ENCODE measurements at places on chromosomes 5 and 9.

- DNase-seq, result no peak
These were observed 112.9 kb upstream of the STC2 start for GRCh38 chr5:173441053-173441628.

DNA sequence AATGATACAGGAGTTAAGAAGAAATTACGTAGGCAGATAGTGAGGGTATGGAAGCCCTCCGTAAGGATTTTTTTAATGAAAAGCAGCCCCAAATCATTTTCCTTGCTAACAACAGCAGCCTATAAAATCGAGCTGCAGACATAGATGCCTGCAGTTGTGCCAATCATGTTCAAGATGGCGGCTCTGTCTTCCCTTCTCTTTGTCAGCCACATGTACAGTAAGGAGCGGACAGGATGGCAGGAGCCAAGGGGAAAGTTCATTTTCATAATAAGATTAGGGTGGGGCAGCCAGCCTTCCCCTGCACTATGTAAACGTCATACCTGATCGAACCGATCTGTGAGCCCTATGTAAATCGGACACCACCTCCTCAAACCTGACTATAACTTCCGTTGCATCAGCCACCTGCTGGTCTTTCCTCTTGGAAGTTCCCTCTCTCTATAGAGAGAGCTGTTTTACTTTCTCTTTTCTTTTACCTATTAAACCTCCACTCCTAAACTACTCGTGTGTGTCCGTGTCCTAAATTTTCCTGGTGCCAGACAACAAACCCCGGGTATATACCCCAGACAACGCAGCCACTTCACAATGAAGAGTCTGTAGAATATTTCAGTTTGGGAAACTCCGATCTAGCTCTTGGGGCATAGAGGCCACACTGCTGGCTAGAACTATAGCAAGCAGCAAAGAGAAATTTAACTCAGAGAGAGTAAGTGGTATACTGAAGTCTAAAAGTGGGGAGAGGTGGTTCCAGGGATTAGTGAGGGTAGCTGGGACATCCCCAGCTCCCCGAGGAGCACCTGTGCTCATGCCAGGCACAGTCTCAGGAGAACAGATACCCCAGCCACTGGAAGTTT lies 20.8 kb upstream of the SLC24A2 start:
- no peak for DNase-seq

GRCh38 chr9:133368249-133368881 lies 7.5 kb downstream of the SURF4 start:
- DNase-seq, result peak; percentile 72

DNA sequence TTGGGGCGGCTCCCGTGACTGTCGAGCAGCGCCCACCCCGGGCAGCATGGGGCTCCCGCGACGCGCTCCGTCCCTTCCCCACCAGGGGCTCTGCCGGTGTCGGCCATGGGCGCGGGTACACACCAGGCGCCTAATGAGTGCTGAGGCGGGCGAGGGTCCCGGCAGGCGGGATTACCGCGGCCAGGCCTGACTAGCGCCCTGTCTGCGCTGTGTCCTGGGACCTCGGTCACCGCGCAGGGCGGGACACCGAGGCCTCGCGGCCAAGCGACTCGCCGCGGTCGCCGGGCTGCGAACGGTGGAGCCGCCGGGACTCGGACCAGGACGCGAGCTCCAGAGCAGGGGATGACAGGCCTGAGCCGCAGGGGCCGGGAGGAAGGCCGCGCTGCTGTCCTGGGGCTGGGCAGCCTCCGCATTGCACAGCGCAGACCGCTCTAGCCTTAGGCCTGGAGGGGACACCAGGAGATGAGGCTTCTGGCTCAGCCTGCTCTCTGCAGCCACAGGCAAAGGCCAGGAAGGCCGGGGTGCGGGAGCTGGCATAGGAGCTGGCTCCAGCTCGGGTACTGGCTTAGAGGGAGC lies 14.1 kb downstream of the LCN10 start:
- no peak for DNase-seq

- no peak for DNase-seq
These were observed 188.5 kb upstream of the GRAMD2B start for GRCh38 chr5:126234563-126235195.

GRCh38 chr5:175685701-175686350 lies 28.0 kb downstream of the HRH2 start:
- DNase-seq, result no peak

DNA sequence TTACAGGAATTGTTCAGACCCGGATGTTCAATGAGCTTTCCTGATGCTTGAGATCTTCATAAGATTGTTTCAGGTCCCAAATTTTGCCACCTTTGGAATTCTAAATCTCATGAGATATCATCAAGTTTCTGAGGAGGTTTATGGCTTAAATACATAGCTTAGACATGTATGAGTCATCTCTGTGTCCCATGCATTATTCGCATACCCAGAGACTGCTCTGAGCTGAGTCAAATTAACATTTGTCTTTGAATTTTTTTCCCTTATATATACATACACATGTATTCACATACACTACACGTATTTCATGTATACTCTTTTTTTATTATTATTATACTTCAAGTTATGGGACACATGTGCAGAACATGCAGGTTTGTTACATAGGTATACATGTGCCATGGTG lies 744.6 kb downstream of the BRINP1 start:
- no peak for DNase-seq

GRCh38 chr9:112852741-112853504 lies 37.8 kb downstream of the SLC46A2 start:
- DNase-seq, result no peak

- DNase-seq, result no peak
These were observed 87.4 kb upstream of the CD180 start for GRCh38 chr5:67283988-67284487.

DNA sequence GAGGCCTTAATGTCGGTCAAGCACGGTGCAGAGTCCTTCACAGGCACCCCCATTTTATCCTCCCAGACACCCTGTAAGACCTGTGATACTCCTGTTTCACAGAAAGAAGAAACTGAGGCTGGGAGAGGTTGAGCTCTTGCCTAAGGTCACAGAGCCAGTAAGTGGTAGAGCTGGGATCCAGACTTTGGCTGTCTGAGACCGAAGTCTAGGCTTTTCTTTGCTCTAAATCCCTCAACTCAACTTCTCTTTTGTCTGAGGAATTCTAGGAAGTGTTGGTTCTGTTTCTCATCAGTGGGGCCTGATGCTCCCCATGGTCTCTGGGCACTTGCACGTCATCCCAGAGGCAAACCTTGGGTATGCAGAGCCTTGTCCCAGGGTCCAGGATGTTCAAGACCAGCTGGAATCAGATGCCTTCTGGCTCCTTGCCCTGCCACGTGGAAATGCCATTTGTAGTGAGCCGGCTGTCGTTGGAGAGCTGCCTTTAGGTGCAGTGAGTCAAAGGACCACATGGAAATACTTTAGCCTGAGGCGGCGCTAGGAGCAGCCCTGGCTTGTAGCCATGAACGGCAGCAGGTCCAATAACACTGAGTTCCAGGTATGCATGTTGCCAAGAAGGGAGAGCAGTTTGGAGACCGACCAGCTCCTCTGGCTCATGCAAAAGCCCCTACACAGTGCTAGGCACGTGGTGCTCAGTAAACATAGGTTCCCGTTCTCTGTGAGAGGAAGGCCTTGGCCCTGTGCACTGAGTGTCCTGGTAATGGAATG lies 9.2 kb downstream of the DCANP1 start:
- peak; percentile 62 for DNase-seq

- no peak for DNase-seq
These were observed 364.9 kb downstream of the ARRDC3 start for GRCh38 chr5:91018200-91018599.

DNA sequence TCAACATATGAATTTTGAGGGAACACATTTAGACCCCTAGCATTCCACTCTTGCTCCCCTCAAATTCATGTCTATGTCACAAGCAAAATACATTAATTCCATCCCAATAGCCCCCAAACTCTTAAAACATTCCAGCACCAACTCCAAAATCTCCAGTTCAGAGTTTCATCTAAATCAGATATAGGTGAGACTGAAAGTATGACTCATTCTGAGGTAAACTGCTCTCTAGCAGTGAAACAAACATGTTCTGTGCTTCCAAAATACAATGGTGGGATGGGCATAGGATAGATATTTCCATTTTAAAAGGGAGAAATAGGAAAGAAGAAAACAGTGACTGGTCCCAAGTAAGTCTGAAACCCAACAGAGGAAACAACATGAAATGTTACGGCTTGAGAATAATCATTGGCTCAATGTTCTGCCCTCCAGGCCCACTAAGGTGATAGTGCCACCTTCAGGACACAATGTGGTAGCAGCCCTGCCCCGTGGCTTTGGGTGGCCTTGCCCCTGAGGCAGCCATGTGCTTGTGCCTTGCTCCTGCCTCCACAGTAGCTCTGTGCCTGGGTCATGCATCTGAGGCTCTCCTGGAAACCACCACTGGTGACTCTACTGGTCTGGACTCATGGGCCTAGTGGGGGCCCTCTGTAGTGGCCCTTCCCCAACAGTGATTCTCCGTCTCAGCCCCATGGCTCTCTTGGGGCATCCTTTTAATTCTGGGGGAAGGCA lies 36.4 kb upstream of the IPPK start:
- no peak for DNase-seq

DNA sequence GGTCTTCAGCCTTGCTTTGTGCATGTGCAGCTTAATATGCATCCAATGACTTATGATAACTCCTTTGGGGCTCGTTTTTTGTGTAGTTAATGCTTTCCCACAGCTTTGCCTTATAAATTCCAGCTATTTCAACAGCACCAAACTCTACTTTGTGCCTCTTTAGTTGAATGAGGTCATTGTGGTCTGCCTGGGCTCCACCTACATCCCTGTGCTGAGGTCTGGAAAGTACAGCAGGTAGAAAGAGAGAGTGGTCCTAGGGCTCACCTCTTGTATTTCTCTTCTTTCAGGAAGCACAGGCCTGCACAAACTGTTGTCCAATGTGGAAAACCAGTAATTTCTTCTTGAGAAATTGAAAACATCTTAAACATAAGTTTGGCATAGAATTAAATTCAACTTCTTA lies 167.2 kb downstream of the XRCC4 start:
- DNase-seq, result no peak

DNA sequence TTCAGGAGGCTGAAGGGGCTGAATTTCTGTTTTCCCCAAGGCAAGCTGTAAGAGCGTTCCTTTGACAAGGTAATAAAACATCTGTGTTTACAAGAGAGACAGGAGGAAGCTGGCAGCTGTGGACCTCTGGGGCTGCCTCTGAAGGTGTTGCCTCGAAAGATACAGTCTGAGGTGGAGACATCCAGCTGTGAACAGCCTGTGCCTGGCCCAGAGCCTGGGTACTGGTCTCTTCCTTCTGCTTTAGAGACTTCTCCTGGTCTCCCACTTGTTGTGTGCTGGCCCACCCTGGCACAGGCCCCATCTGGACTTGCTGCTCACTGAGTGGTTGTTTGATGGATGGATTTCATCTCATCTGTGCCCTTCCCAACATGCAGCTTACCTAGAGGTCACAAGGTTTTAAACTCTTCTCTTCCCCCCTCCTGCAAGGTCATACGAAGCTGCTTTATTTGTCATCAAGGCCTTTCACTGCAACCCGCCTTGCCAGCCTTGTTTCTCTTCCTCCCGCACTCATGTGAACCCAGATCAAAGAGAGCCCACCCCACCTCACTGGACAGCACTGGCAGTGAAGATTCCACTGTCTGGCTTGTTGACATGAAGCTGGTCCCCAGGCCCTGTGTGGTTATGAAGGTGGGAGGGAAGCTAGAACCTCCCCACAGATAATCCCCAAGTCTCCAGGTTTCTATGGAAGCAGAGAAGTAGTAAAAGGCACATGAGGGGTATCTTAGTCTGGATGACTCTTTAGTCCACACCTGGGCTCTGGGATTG lies 35.0 kb upstream of the ALDH1B1 start:
- DNase-seq, result no peak

DNA sequence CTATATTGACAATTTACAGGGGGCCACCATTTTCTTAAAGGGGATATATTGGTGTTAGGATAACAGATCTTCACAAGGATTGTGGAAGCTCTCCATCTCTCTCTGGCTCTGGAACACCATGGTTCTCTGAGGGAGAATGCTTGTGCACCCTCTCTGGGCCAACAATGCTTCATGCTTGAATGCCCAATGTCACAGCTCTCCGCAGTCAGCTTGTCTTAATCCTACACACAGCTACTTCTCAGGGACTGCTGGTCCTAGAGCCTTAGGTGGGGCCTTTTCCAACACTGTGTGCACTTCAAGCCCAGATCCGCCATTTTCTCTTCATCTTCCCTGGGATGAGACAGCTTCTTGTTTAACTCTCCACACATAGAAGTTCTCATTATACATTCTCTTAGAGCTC lies 6.9 kb upstream of the PDLIM4 start:
- no peak for DNase-seq

GRCh38 chr9:87119328-87119881 lies 172.1 kb upstream of the GAS1 start:
- no peak for DNase-seq

GRCh38 chr5:178227138-178227659 lies 5.4 kb downstream of the PHYKPL start:
- no peak for DNase-seq

DNA sequence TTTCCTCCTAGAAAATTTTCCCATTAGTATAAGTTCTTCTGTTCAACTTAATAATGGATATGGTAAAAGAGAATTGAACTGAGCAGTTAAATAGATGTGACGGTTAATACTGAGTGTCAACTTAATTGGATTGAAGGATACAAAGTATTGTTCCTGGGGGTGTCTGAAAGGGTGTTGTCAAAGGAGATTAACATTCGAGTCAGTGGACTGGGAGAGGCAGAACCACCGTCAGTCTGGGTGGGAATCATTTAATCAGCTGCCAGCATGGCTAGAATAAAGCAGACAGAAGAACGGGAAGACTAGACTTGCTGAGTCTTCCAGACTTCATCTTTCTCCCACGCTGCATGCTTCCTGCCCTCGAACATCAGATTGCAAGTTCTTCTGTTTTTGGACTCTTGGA lies 689.6 kb upstream of the CDH10 start:
- DNase-seq, result no peak

GRCh38 chr9:98255061-98255577 lies 330 bp downstream of the TBC1D2 start:
- no peak for DNase-seq

GRCh38 chr5:132296412-132297016 lies 2.3 kb downstream of the SLC22A4 start:
- DNase-seq, result no peak

GRCh38 chr5:132628814-132629213 lies 29.2 kb upstream of the IL13 start:
- no peak for DNase-seq

All from NCI-H1092 (cell line).